ENCODE measurements at places on chromosomes 7 and 10.

DNA sequence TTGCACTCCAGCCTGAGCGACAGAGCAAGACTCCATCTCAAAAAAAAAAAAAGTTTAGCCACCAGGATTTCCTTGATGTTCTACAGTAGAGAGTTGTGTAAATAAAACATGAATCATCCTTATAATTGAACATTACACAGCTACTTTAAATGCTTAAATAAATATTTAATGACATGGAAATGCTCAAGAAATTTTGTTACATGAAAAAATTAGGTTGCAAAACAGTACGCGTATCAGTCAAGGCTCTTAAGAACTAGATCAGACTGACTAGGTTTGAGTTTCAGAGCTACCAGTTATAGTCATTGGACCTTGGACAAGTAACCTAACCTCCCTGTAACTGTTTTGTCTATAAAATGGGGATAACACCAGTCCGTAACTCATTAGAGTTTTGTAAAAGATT lies 38.7 kb upstream of the GSAP start:
- no peak for DNase-seq

DNA sequence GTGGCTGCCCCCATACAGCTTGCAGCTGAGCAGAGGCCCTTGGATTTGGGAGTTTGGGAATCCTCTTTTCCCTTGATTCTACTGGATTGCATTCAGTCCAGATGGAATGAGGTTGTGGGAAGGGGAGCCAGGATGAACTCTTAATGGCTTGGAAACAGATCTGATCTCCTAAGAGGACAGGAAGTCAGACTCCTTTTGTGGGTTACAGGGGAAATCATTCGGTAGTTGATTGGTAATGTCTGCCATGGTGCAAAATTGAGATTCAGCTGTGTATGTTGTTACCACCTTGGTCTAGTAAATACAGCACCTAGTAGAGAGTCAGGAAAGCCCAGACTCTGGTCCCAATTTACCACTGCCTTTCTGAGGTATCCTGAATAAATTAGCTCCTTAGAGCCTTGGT lies 144.2 kb upstream of the TNRC18 start:
- no peak for DNase-seq

GRCh38 chr7:27875061-27875460 lies 135.1 kb downstream of the TAX1BP1 start:
- no peak for DNase-seq

DNA sequence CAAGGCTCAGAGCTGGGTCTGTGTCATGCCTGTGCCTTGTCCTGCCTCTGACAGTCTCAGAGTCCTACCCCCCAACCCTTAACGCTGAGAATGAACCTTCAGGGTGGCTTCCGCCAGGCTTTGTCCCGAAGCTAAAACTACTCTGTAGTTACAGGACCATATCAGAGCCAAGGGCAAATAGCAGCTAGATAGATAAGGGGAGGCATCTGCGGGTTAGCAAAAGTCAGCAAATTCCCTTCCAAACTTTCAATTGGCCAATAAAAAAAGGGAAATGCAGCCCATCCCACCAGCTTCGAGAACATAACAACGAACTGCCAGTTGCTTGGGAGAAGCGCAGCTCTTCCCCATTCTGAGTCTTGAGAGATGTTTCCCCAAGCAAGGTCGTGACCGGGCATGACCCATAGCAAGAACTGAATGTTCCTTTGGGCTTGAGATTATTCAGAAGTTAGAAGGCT lies 17.7 kb downstream of the CCL24 start:
- DNase-seq: no peak

DNA sequence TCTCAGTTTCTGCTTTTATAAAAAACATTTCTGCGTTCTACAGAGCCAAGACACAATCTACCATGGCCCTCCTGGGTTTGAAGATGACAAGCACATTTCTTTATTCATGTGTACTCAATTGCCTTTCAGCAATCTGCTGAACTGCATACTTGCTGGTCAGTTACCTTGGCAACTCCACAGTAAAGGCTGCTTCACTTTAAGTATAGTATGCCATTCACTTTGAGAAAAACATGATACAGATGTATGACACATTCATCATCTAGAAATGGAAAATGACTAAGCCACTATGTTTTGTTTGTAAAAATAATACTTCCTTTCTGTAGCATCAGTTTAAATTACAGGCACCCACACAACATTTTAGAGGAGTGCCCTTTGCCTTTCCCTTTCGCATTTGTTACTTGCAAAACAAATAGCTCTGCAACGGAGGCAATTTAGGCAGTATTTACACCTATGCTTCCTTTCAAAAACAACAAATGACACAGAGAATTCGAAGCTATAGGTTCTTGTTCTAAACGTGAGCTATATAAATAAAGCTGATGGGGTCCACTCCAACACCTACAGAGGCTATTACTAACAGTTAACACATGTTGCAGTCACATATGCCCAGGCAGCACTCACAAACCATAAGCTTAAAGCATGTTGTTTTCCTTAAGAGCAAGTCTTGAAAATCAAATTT lies 23.5 kb downstream of the SGCE start:
- DNase-seq: no peak

DNA sequence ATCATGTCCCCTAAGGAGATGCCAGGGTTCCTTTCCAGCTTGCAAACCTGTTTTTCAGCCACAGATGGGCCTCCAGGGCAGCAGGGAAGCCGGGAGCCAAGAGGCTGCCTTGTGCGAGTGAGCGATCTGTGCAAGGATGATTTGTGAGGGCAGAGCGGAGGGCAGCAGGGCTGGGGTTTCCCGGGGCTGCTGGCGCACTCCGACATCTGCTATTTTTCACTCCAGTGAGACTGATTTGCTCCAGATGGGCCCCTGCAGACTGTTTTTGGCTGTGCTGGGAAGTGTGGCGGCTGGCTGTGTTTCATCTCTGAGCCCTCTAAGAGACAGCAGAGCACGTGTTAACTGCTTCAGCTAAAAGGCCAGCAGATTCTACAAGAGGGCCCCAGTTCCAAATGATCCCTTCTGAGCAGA lies 466.2 kb downstream of the TYW1 start:
- peak; percentile 77 for DNase-seq

- no peak for DNase-seq
These were observed 120.4 kb downstream of the EPDR1 start for GRCh38 chr7:38040831-38041230.

- no peak for DNase-seq
These were observed 185.6 kb upstream of the LRGUK start for GRCh38 chr7:133941496-133941895.

GRCh38 chr10:119782981-119783664 lies 57.3 kb downstream of the INPP5F start:
- DNase-seq: no peak

- DNase-seq: no peak
These were observed 23.7 kb upstream of the LAMB1 start for GRCh38 chr7:108026647-108027046.

GRCh38 chr10:68795886-68796532 lies 31.3 kb upstream of the STOX1 start:
- no peak for DNase-seq

- peak; percentile 46 for DNase-seq
These were observed 1.0 kb downstream of the ATE1 start for GRCh38 chr10:121926671-121927317.

DNA sequence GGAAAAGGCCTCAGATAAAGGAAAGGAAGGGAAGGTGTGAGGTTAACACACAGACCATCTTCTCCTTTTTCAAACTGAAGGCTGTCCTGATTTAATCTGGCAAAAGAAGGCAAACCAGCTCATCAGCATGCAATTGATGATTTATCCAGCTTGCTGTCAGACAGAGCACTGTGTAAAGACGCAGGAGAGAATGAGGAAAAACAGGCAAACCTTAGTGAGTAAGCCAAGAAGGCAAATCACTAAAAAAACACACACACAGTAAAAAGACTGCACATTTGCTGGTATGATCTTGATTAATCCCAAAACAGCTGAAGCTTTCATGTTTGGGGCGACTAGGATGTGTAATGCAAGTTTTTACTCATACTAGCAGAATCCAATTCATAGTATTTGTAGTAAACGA lies 65.8 kb upstream of the SKAP2 start:
- DNase-seq: no peak

DNA sequence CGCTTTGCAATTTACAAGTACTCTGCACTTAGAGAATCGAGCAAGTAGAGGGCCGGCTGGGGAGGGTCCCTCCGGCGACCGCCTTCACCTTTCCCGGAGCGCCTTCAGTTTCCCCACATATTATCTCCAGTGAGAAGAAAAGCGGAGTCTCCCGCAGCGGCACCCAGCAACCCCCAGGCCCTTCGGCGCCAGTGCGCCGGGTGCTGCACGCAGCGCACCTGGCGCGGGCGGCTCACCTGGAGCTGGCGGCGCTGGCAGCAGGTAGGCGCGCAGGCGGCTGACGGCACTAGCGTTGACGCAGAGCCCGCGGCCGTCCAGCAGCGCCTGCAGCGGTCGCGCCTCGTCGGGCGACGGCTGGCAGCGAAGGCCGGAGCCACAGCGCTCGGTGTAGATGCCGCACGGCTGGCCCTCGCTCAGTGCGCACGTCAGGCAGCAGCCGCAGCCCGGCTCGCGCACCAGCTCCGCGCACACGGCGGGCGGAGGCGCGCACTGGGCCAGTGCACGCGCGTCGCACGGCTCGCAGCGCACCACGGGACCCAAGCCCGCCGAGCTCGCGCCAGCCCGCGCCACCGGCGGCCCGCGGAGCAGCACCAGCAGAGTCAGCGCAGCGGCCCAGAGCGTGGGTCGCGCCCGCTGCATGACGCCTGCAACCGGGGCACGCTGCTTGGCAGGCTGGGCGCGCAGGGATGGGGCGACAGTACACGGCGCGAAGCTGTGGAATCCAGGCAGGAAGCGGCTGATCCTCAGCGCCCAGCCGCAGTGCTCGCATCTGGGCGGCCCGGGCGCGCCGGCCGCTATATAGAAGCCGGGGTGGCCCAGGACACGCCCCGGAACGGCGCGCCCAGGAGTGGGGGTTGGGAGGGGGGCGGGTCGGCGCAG lies at the start of gene IGFBP3:
Gene IGFBP3 (minus strand): TSS at position 771 of the 879 bp plus-strand sequence. CDS start 132 bp downstream, at position 639.
- DNase-seq: peak; percentile 65

DNA sequence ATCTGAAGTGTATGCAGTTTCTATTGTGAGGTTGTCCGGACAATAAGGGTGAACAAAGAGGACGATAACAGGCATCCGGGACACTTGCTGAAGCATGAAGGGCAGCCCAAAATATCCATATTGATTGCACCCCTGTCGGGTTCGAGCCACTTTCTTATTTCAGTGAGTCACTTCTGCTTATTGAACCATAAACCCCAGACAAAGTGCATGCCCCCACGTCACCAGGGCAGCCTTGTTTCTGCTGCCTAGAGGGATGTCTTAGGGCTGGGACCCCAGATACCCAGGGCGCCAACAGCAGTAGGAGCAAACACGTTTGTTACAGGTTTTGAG lies 175.3 kb upstream of the LYZL1 start:
- no peak for DNase-seq

DNA sequence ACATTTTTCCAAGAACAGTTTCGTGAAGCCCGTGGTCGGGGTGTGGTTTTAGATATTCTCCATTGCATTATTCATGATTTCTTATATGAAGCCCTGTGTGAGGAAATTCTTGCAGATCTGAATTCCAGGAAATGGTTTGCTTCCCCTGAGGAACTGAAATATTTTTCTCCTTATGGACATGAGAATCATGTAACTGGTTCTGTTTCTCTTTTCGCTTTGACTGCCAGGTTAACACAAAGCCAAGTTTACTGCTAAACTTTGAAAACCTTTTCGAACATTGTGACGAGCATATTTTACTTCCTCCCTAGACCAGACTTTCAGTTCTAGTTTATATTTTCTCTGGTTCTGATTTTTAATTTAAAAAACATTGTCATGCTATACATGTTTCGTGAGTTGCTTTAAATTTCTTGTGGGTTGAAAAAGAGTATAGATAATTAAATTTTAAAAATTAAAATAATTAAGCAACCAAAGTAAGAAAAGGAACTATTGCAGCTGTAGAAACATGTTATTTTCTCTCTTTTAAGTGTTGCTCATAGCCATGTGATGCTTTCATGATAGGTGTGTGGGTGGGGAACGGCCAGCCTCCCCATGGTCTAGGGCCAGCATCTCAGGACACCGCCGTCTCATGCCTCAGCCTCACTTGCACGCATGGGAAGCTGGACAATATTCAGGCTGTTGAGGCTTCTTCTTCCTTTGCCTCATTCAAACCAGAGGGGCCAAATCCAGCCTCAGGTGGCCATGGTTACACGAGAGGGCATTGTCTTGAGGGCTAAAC lies 97.1 kb downstream of the CREB5 start:
- DNase-seq: no peak

DNA sequence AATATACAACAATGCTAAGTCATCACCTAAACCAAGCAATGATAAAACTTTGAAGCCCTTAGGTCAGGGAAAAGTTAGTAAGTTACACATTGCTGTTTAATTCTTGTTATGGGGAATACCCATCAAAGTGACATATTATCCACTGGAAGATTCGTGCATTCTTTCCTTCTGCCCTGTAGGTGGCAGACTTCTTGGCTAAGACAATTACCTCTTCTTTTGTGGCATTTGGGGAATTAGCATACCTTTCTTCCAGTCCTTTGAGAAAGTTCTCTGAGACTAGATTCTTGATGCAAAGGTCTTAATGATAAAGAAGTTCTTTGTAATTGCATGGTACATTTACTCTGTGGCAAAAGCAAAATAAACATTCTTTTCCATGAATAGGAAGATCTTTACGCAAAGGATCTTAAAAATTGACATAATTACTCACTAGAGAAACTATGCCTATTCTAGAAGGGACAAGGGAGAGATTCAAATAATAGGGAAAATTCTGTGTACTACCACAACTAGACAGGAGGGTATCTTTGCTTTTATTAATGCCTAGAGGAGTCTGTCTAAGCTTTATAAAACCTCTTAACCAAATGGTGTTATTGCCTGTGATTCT lies 395.9 kb downstream of the GRM8 start:
- DNase-seq: no peak
